ENCODE measurements at places on chromosomes 6 and 20.

- no peak for DNase-seq
Measured at GRCh38 chr20:61846741-61847419, 218.8 kb downstream of the TAF4 start.

- DNase-seq = no peak
Measured at GRCh38 chr6:43723737-43724295, 36.2 kb upstream of the MRPS18A start.

GRCh38 chr6:82894653-82895259 is 170.9 kb downstream of the UBE3D start:
- no peak for DNase-seq

GRCh38 chr6:56370561-56371211 is 123.3 kb upstream of the COL21A1 start:
- DNase-seq = no peak

All from SK-N-MC (cell line).